ENCODE measurements at places on chromosomes 7 and 10.

GRCh38 chr7:47702080-47702479 lies 120.2 kb upstream of the TNS3 start:
- DNase-seq = no peak

GRCh38 chr7:116713918-116714317 lies 41.9 kb downstream of the MET start:
- no peak for DNase-seq

DNA sequence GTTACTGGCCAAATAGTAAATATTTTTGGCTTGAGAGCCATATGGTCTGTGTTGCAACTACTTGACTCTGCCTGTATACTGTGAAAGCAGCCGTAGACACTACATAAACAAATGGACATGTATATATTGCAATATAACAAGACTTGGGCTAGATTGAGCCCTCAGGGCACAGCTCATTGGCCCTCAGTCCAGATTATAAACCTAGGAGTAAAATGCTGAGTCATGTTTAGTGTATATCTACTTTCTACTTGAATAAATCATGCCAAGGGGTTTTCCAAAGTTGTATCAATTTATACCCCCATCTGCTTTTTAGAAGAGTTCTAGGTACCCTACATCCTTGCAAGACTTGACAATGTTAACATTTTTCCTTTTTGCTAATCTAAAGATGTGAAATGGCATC lies 27.4 kb upstream of the POU6F2 start:
- DNase-seq = no peak

- no peak for DNase-seq
Observed at GRCh38 chr7:68904630-68905029, 693.6 kb upstream of the AUTS2 start.

GRCh38 chr7:12861070-12861469 lies 173.6 kb downstream of the ARL4A start:
- DNase-seq = no peak

GRCh38 chr7:1388703-1389335 lies 70.5 kb downstream of the MICALL2 start:
- no peak for DNase-seq

- no peak for DNase-seq
Observed at GRCh38 chr7:142870566-142871259, 14.8 kb downstream of the TRPV6 start.

DNA sequence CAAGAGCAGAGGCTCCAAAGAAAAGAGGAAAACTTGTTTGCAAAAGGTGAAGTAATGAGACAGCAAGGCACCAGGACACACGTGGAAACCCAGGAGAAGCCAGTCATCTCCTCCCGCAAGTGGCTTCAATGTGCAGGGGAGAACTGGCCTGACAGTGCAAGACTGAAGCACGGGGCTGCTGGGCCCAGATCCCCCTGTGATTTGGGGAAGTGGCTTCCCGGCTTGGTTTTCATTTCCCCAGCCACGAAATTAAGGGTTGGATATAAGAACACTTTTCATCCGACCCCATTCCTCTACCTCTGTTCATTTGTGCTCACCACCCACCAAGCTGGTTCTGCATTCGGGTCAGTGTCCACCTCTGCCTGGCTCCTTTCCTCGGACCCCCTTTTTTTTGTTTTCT lies 306.4 kb downstream of the FGFR2 start:
- no peak for DNase-seq

DNA sequence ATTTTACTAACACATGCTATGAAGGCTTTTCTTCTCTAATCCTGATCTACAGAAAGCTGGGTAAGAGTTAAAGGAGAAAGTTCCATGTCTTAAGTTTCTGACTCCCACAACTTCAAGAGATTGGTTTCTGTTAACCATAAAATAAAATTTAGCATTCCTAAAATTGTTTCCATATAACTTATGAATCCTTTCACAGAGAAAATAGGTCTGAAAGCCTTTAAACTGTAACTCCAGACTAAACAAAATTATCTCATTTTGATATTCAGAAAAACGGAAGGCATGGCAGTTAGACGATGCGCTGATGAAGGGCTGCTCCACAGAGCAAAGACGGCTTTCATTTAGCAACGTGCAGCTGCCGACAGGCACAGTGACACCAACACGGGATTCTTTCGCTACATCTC lies 133.3 kb downstream of the SLC25A13 start:
- DNase-seq = no peak

DNA sequence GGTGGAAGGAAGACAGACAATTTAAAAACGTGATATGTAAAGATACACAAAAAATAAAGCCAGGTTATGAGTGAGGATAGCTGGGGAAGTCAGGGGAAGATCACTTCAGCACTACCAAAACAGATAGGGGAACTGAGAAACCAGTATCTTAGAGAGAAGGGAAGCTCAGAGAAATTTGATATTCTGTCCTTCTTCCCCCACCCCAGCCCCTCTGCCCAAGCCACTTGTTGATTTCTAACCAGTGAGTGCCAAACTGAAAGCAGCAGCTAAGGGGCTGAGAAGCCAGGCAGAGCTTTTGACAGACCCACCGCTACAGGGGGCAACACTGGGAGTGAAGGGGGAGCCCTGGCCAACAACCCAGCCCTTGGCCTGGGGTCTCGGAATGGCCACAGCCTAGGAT lies 9.1 kb upstream of the SLC29A3 start:
- DNase-seq = no peak

- no peak for DNase-seq
Observed at GRCh38 chr10:72637398-72637857, 11.5 kb upstream of the MICU1 start.

DNA sequence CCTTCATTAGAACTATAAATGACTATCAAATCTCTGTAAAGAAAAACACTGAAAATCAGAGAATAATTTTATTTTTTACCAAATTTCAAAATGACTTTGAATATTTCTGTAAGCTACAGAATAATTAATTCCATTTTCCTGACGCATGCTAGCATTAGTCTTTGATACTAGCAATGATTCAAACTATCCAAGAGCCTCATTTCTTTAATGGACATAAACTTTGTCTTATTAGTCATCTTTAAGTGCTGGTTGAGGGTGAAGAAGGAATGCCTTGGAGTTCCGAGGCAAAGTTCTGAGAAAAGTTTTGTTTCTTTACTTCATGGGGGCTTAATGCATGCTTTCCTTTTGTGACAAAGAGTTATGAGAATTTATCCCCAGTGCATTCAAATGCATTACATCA lies 137.3 kb downstream of the AGMO start:
- DNase-seq = no peak

- DNase-seq = no peak
Observed at GRCh38 chr7:139304517-139304916, 36.6 kb upstream of the FMC1 start.

GRCh38 chr7:152086513-152086912 lies 61.0 kb downstream of the GALNT11 start:
- no peak for DNase-seq

- DNase-seq = no peak
Observed at GRCh38 chr7:13860734-13861133, 128.7 kb downstream of the ETV1 start.

DNA sequence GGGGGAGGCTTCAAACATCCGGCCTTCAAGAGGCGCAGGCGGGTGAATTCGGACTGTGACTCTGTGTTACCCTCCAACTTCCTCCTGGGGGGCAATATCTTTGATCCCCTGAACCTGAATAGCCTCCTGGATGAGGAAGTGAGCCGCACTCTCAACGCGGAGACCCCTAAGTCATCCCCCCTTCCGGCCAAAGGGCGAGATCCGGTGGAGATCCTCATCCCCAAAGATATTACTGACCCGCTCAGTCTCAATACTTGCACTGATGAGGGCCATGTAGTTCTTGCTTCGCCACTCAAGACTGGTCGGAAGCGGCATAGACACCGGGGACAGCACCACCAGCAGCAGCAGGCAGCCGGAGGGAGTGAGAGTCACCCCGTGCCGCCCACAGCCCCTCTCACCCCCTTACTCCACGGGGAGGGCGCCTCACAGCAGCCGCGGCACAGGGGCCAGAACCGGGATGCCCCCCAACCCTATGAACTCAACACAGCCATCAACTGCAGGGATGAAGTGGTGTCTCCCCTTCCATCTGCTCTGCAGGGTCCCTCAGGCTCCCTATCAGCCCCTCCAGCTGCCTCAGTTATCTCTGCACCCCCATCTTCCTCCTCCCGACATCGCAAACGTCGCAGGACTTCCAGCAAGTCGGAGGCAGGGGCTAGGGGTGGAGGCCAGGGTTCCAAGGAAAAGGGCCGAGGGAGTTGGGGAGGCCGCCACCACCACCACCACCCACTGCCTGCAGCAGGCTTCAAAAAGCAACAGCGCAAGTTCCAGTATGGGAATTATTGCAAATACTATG lies 1.1 kb downstream of the MEPCE start:
- DNase-seq = no peak

DNA sequence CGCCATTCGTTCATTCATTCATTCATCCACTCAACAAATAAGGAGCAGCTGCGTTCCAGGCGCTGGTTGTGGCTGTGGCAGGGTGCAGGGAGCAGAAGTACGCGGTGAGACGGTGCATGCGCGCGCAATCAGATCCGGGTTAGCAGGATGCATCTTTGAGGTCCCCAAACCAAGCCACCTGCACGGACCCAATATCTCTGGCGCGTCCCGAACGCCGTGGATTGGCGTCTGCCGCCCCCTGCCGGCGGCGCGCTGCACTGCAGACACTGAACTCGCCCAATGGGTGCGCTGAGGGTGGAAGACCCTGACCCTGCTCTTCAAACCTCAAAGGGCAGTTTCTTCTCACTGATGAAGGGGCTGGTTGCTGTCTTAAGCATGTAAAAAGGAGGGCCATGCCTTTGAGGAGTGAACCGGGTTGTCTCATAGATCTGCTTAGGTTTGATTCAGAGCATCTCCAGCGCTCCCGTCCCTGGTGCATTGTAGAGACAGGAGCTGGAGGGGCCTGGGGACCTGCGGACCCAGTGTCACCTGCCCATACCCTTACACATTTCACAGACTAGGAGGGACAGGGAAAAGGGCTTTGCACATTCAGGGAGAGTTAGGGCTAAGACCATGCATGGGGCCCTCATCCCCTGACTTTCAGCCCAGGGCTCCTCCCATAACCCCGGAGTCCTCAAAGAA lies 102.5 kb downstream of the RAMP3 start:
- DNase-seq = peak; percentile 42

- DNase-seq = no peak
Observed at GRCh38 chr7:29039821-29040578, 81.9 kb upstream of the TRIL start.

GRCh38 chr10:111117528-111118277 lies 40.9 kb downstream of the ADRA2A start:
- DNase-seq = no peak

DNA sequence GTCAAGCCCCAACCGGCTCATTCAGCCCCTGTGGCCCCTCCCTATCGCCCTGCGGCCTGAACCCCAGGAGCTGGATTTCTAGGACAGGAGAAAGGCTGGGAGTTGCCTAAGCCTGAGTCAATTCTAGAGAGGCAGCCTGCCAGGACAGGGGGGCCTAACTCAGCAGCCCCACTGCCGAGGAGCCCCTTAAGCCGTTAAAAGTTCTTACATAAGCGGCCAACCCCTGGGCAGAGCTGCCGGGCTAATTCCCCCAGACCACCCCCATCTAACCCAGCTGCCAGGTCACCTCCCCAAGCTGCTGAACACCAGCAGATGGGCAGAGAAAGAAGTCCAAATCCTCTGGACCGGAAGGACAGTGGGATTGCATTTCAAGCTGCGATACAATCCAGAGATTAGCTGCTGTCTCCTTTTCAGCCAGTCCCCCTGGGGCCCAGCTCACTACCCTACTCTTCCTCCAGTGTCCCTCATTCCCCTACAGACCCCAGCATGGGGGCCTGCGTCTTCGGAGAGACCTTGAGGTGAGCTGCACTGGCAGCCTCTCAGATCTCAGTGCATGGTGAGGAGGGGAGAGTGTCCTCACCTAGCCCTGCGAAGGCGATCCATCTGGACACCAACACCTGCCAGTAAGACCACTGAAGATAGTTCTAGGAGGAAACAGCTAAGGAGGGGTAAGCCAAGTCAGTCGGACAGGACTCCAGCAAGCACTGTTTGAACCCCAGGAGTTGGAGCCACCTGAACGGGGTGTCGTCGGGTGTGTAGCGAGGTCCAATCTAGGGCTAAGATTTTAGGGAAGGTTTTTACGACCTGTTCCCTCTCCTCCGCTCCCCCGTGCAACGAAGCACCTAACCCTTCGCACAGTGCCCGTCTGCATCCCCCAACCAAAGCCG lies 830 bp downstream of the IMPDH1 start:
- DNase-seq = no peak

- DNase-seq = no peak
Observed at GRCh38 chr7:19932549-19933249, 159.3 kb upstream of the TMEM196 start.

- DNase-seq = no peak
Observed at GRCh38 chr7:33420311-33420940, 291.1 kb downstream of the BBS9 start.

DNA sequence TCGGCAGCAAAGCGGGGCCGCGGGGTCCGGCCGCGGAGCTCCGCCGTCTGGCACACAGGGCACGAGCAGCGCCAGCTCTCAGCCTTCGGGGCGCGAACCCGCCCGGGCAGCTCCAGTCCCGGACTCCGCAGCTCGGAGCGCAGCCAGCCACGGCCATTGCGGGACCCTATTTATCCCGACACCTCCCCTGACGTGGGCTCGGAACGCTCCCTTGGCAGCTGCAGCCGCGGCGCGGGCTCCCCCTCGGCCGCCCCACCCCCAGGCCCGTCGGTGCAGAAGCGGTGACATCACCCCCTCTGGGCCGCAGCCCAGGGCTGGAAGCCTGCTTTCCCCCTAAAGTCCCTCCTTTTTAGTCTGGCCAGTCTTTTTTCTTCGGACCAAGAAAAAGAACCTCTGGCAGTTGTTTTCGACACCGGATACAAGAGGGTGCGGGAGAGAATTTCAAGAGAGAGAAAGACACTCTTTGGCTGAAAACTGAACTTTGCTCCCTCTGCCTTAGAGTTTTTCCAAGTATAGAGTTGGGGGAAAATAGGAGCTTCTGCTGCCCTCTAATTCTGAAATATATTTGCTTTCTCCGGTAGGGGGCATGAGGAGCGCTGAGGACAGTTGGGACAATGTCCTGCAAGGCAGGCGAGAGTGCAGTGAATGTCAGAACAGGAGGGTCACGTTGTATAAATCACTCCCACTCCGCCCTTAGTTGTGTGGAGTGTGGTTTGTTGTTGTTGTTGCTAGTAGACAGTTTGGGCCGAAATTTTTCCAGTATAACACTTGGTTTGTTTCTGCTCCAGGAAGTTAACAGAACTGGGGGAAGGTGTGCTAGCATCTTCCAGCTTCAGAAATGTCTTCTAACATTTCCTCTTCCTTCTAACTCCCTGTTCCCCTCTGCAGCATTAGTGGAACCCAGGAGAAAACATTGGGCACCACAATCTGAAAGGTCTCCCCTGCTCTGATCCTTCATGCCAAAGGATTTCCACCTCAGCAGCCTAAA lies at the start of gene SFRP4:
TSS of gene SFRP4 (minus strand) at position 145 of the 988 bp plus-strand sequence. CDS start 280 bp downstream, outside the sequence.
- no peak for DNase-seq

- DNase-seq = no peak
Observed at GRCh38 chr7:7263297-7264230, 81.2 kb downstream of the C1GALT1 start.

GRCh38 chr10:67114945-67115344 lies 189.1 kb downstream of the LRRTM3 start:
- DNase-seq = no peak

GRCh38 chr7:150986099-150986512 lies 4.7 kb upstream of the NOS3 start:
- no peak for DNase-seq

All from 8988T (cell line).